T1000 (cell line): ENCODE measurements at places on chromosomes 2 and 18.

DNA sequence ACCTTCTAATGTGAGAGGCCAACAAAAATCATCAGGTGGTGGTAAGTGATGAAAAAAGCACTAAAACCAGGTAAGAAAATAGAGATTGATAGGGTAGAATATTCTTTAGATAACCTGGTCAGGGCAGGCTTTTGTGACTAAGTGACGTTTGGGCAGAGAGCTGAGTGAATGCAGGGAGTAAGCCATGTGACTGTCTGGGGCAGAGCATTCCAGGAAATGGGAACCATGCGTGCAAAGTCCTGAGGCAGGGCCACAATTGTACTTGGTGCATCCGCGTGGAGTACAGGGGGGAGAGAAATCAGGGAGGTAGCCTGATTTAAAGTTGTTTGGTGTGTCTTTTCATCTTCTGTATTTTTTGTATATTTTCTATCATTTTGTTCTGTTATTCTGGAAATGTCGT is 102.5 kb downstream of the LYPD6B start:
- DNase-seq = no peak

DNA sequence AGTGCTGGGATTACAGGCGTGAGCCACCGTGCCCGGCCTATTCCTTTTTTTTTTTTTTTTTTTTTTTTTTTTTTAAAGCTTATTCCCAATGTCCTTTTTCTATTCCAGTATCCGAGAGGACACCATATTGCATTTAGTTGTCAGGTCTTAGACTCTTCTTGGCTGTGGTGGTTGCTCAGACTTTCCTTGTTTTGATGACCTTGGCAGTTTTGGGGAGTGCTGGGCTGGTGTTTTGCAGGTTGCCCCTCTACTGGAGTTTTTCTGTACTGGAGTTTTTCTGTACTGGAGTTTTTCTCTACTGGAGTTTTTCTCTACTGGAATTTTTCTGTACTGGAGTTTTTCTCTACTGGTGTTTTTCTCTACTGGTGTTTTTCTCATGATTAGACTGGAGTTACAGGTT is 149.2 kb downstream of the TANC1 start:
- no peak for DNase-seq

- DNase-seq = no peak
These were observed 313.9 kb downstream of the GBX2 start for GRCh38 chr2:235854276-235854675.

- DNase-seq = no peak
These were observed 79.6 kb downstream of the GAREM1 start for GRCh38 chr18:32391126-32391525.

- DNase-seq = no peak
These were observed 267.5 kb downstream of the GPD2 start for GRCh38 chr2:156703642-156704041.

DNA sequence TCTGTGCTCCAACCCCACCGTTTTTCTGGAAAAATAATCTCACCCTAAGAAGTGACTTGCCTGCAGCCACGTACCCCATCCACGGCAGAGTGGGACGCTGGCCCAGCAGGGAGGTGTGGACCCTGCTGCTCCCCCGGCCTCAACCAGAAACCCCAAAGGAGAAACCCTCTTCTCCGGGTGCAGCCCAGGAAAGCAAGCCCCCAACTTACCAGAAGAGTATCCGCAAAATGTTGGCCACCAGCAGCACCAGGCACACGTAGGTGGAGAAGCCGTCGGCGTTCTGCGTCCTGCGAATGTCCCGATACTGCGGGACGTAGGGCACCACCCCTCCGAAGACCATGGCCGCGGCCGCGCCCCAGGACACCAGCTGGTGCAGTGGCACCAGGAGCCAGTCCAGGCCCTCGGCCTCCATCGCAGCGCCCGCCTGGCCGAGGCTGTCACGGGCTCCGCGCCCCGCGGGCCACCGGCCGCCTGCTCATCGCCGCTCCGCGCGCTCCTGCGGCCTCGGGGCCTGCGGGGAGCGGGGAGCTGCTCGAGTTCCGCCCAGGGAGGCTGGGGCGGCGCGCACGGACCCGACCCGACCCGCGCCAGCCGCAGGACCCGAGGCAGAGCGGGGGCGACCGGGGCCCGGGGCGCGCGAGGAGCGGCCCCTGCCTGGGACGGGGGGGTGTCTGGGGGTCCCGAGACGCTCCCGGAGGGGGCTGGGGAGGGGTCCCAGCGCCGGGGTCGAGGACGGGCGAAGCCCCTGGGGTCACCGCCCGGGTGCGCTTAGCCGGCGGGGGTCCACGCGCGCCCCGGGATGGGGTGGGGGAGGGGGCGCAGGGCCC is 725 bp downstream of the SLC66A2 start:
- DNase-seq = no peak

DNA sequence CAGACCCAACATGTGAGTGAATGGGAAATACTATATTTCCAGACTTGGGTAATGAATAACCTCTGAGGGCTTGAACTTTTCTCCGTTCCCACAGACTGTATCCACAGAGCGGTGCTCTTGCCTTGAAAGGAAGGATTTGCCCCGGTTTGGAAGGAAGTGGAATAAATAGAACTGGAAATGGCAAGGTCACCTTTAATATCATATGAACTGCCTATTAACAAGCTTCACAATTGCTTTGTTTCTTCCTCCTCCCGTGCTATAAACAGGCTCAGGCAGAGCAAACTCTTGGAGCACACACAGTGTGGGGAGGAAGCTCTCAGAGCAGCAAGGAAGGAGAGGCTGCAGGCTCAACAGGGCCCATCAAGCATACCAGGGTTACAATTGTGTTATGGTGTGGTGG is 28.5 kb upstream of the DARS1 start:
- no peak for DNase-seq

DNA sequence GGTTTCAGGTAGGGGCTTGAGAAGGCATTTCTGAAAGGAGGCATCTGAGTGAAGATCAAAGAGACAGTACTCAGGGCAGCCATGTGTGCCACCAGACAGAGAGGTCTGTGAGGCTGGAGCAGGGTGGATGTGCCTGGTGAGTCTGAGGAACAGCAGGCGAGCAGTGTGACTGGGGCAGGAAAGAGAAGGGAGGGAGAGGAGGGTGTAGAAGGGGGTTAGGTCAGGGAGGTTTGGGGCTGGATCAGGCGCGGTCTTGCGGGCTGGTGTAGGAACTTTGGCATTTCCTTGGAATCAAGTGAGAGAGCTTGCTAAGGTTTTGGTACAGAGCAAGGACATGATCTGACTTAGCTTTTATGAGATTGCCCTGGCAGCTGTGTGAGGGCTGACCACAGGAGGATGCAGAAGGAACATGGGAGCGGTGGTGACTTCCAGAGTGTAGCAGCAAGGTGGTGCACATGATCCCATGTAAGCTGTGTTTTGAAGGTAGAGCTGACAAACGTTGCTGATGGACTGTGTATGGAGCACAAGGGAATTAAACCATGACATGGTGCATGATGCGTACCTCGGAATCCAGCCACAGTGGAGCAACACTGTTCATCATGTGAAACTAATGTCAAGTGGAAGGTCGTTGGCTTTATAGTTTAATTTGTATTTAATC is 13.9 kb downstream of the RAB31 start:
- DNase-seq = no peak

- DNase-seq = no peak
These were observed 20.8 kb downstream of the PTPN18 start for GRCh38 chr2:130376433-130377293.

- no peak for DNase-seq
These were observed 60.1 kb downstream of the EMILIN2 start for GRCh38 chr18:2906704-2907549.

DNA sequence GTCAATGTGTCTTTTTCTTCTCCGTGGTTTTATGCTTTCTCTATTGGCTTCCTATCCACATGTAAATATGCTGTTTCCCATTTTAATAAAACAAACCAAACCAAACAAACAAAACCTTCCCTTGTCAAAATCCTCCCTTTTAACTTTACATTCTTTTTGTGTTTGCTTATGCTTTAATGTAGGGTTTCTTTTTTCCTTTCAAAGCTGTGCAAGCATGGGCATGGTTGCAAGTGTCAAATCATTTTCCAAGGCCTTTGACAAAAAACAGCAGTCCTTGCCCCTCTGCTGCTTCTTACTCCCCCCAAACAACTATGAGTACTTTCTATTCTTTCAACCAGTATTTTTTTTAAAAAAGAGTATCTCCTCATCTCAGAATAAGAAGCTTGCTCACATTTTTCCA is 66.0 kb upstream of the ACYP2 start:
- DNase-seq = no peak

DNA sequence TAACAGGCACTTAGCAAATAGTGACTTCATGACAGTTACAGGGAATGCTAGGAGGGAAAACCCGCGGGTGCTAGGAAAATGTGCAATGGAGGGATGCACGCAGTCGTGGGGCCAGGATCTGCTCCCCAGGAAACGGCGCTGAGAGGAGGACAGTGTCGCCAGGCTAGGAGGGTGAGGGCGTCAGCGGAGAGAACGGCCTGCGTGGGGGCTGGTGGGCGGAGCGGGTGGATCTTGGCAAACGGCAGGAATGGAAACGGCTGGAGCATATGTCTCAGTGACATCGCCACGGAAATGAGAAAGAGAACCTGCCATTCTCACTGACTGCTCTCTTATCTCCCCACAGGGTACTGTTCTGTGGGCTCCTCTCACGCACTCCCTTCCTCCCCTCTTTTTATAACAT is 478.5 kb upstream of the ID2 start:
- DNase-seq = no peak

DNA sequence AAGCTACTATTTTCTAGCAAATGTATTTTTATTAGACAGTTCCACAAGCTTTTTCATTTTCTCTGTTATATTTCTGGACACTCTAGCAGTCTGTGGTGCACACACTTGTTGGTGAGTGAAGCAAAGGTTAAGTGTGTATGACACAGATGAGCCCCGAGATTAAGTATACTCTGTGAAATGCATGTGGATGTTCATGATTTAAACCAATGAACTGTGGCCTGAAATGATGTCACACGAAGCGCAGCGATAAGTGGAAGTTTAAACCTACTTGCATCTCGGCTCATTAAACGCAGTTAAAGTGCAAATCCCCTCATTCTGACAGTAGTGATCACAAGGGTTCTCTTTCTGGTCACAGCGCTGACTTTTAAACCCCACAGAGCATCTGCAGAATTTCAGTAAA is 1488.8 kb upstream of the NXPH2 start:
- no peak for DNase-seq

DNA sequence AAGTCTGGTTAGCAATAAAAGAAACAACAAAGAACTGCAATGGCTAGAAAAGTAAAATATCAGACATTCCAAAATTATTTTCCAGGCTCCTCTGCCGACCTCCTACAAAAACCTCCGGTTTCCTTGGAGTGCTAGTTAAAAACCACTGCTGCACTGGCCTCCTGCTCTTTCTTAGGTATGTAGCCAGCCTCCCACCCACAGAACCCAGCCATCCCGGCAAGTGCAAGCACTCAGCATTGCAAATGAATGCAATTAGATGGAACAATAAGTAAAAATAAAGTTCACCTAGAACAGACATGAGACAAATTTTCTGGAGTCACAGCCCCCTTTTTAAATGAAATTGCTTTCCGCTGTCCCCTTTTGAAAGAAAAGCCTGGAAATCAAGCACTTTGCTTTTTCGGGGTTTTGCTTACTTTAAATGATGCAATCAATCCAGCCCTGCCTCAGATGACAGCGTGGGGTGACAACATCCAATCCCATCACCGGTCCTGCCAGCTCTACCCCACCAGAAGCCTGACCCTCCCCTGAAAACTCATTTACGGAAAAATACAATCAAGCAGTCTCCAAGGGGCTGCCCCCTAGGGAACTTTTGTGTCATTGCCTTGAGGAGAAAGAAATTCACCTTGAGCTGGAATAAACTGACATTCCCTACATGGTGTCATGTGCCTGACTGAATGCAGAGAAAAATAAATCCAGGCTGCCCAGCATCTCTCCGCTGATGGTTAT is 199.8 kb downstream of the EPHA4 start:
- no peak for DNase-seq

- DNase-seq = no peak
These were observed 16.7 kb upstream of the WIPF1 start for GRCh38 chr2:174614261-174614660.

DNA sequence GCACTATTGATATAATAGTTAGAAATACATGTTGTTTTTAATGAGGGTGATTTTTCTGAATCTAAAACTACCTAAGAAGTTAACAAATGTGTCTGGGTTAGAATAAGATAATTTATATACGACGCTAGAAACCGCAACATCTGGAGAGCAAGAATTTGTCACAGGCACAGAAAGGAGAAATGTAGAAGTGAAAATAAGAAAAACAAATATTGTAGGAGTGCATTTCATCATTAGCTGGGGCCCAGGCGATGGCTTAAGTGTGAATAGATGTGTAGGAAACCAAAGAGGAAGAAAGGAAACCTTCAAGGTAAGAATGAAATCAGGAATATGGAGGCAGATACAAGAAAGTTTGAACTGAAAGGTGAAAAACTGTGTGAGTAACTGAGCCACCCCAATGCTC is 90.3 kb downstream of the LRP2 start:
- no peak for DNase-seq

DNA sequence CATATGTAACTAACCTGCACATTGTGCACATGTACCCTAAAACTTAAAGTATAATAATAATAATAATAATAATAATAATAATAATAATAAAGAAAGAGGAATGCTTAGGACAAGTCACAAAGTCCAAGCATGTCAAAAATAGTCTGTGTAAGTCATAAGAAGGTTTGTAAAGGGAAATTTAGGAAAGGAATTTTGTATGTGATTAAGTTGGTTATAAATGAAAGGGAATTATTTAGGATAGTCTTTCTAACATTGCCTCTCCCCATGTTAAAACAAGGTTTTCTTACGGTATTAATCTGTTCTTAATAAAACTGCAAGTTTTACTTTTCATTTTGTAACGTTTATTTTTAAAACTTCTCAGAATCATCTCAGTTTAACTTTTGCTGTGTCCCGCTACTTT is 62.8 kb downstream of the SESTD1 start:
- no peak for DNase-seq

GRCh38 chr2:241940329-241940728 is 70.8 kb downstream of the RTP5 start:
- DNase-seq = no peak

- no peak for DNase-seq
These were observed 13.3 kb downstream of the DNMT3A start for GRCh38 chr2:25328152-25329085.

- peak; percentile 14 for DNase-seq
These were observed 318.7 kb upstream of the NCKAP5 start for GRCh38 chr2:133886735-133887675.
